ENCODE measurements at places on chromosomes 7 and 10.

DNA sequence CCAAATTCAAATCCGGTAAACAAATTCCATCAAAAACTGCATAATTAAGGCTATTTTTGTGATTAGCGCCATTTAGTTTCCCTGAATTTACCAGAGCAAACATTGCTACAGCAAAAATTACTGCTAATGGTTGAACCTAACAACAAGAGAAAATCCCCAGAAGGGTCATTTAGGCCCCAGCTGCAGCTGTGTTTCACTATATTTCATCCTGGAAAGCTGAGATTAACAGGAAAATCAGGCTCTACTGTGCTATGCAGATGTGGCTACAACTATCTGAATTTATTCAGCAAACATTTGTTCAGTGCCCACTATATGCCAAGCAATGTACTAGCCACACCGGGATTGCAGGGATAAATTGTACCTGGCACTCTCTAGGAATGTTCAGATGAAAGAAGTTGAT lies 104.0 kb downstream of the PON1 start:
- no peak for DNase-seq

DNA sequence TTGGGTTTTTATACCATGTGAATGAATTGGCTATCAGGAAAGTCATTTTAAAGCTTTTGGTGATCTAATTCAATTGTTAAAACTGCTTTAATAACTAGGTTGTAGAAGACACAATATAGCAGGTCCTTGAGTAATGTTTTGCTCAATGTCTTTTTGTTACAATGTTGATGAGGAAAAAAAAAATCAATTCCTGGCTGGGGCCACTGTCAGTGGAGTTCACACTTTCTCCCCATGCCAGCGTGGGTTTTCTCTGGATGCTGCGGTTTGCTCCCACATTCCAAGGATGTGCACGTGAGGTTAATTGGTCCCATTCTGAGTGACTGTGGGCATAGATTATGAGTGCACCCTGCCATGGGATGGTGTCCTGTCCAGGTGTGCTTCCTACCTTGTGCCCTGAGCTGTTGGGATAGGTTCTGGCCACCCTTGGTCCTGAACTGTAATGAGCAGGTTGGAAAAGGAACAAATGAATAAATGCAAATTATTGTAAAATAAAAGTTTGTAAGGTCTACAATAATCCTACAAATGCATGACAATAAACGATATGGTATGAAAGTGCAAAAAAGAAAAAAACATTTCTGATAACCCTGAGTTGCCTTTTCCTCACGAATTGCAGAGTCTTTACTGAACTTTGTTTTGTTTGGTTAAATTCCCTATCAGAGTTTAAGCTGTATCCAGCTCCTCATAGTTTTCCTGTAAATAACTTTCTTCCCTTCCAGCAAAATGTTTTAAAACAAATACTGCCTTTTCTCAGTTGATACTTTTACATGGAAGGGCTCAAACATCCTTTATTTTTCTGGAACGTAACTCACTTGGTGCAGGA lies 62.7 kb downstream of the AKR1C4 start:
- no peak for DNase-seq

- no peak for DNase-seq
Observed at GRCh38 chr7:38748056-38748610, 117.0 kb upstream of the AMPH start.

DNA sequence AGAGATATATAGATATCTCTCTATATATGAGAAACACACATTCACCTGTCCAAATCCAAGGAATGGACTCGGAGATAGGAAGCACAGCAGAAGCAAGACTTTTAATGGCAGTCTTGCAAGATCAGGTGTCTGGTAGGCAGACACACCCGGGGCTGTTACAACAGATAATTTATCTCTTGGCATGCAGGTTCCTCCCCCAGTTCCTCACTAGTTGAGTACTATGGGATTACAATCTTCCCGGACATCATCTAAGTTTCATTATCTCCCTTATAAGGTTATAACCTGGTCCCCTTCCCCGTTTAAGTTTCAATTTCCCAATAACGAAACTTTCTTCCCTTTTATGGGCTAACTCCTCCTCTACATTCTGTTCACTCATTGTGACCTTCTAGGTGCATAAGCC lies 399.3 kb downstream of the PPP1R3A start:
- DNase-seq: no peak

Data from MG63 (cell line).